ENCODE measurements at places on chromosomes 2 and 18.

GRCh38 chr2:149027590-149028250 lies 10.8 kb upstream of the LYPD6B start:
- no peak for DNase-seq

GRCh38 chr18:13125191-13125590 lies 93.4 kb upstream of the LDLRAD4 start:
- DNase-seq, result no peak

- no peak for DNase-seq
These were observed 91.3 kb downstream of the TLK1 start for GRCh38 chr2:171069286-171069956.

GRCh38 chr2:37417321-37417720 lies 72.9 kb downstream of the QPCT start:
- no peak for DNase-seq

Measured in stimulated activated CD4-positive, alpha-beta T cell treated with anti-CD3 and anti-CD28 coated beads, TNF-alpha, amount 100 ng/mL, for 48 hours (primary cell).